ENCODE measurements at places on chromosomes 2 and 18. TPM values are rescaled to one million over a fixed set of nuclear protein-coding genes. Genes with fewer than 3 reads are reported as not detected.

Gene ZRANB3
- 7.9 TPM for total RNA-seq

Gene PUM2
- 83.7 TPM for total RNA-seq

Gene CPSF3
- 37.1 TPM for total RNA-seq

Gene EVA1A
- 59.7 TPM for total RNA-seq

Gene VWA3B
- not detected for total RNA-seq

Gene RAD51AP2
- not detected for total RNA-seq

Gene NEB
- 3.6 TPM for total RNA-seq

Gene PUS10
- total RNA-seq: 10.3 TPM

Gene ALK
- not detected for total RNA-seq

Gene KIF1A
- not detected for total RNA-seq

Gene SKOR2
- total RNA-seq: not detected

Gene CFAP210
- total RNA-seq: not detected

Gene CCDC74A
- total RNA-seq: 7.0 TPM

Gene EMX1
- total RNA-seq: not detected

Gene ACMSD
- not detected for total RNA-seq

Gene MOGAT1
- not detected for total RNA-seq

Gene SMYD1
- total RNA-seq: not detected

Gene RAB17
- 0.55 TPM for total RNA-seq

Gene FARSB
- total RNA-seq: 27.2 TPM

Gene PLEKHH2
- 1.1 TPM for total RNA-seq

Gene WDR7
- 19.2 TPM for total RNA-seq

Gene FEZ2
- total RNA-seq: 72.4 TPM

Gene PCARE
- total RNA-seq: not detected

Gene C2orf78
- total RNA-seq: not detected

All from endothelial cell of umbilical vein (primary cell).